ENCODE measurements at places on chromosomes 1 and 21.

GRCh38 chr1:37718901-37719571 is 26.7 kb downstream of the CDCA8 start:
- no peak for DNase-seq

GRCh38 chr1:1966071-1966740 is 37.4 kb downstream of the CFAP74 start:
- DNase-seq, result no peak

DNA sequence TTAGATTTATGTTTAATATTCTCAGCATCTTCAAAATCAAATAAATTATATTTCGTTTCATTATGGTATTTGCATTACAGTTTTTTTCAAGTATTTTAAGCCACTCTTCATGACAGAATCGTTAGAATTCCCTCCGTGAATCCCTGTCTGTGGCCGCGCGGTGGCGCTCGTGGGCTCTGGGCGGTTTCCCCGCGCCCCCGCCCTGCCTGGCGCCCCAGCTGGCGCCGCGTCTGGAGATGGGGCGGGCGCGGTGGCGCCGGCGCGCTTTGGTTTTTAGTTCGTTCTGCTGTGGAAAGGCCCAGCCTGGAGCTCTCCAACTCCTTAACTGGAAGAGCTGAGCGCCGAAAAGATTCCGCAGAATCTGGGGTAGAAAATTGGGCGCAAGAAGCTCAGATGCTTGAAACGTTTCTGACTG is 25.7 kb downstream of the PRMT2 start:
- no peak for DNase-seq

DNA sequence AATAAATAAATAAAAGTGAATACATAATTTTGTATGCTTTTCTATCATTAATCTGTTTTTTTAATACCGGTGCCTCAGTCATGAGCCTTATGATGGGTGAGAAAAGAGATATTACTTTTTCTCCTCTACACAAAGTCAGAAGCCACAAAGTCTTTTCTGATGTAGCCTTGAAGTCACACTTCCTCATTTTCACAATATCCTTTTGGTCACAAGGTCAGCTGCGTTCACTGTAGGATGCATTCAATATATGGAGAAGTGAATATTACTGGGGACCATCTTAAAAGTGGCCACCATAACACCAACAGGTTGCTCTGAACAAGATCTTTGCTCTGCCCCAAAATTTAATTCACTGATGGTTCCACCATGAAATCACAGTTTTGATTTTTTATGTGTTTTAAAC is 83.3 kb upstream of the TNR start:
- DNase-seq, result no peak

- no peak for DNase-seq
Measured at GRCh38 chr1:121445679-121446078, 260.9 kb downstream of the SRGAP2C start.

GRCh38 chr21:28632755-28633408 is 359.8 kb downstream of the LTN1 start:
- no peak for DNase-seq

- DNase-seq, result peak; percentile 7
Measured at GRCh38 chr1:22976461-22977243, 4.0 kb upstream of the LACTBL1 start.

- no peak for DNase-seq
Measured at GRCh38 chr1:230542681-230543080, 99.6 kb upstream of the COG2 start.

GRCh38 chr21:29182691-29183092 is 52.2 kb downstream of the MAP3K7CL start:
- DNase-seq, result no peak

DNA sequence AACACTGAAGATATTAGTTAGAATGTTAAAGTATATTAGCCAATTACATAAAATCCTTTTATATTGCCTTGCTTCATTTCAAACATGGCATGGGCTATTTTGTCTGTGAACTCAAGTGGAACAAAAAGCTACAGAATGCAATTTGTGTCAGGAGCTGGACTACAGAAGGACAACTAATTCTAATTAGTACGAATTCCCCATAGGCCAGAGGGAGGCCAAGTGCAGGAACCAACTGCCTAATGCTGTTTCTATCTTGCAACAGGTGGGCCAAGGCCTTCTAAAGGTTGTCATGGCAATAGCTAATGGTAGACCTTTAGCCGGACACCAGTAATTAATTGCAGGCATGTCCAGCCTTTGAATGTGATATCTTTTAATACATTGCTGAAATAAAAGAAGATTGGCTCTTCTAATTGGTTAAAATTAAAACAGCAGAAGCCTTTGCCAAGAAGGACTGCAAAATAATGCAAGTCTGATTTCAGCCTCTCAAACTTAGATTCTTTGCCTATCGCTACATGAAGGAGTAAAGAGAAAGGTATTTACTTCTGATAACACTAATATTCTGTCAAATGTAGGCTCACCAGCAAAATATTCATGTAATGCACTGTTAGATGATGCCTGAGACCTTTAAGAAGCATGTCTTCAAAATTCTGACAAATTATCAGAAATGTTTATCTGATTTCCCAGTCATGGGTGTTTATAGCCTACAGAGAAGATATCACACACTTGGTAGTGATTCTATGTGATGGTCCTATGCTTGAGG is 232.1 kb downstream of the LMO4 start:
- no peak for DNase-seq

- DNase-seq, result no peak
Measured at GRCh38 chr21:34684174-34684876, 15.5 kb downstream of the CLIC6 start.

DNA sequence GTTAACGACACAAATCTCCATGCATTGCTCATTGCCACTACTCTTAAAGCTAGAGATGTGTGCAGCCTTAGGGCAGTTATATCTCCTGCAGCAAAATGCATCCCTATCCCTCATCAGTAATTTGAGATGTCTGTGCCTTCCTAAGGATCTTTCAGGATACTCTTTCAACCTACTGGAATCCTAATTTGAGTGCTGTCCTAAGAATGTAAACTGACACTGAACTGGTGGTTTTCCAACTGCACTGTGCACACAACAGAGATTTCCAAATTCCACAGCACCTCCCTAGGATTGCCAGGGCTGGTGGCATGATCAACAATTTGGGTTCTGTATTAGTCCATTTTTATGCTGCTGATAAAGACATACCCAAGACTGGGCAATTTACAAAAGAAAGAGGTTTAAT is 193.9 kb downstream of the LTN1 start:
- DNase-seq, result no peak

DNA sequence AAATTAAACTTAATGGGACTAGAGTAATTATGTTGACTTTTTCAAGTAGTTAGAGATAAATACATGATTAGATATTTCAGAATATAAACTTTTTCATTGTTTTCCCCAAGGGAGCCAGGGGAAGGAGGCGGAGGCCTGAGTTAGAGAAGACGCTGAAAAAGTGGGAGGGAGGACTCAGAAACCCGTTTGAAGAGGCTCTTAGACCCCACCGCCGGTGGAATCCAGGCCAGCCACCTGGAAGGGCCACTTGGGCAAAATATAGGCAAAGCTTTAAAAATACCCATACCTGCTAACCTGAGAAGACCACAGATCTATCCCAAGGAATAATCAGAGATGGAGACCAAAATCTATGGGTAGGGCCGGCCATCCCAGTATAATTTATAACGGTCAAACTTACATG is 242.6 kb downstream of the PTPRU start:
- DNase-seq, result no peak

GRCh38 chr1:23799570-23800399 is 769 bp downstream of the GALE start:
- DNase-seq, result no peak

DNA sequence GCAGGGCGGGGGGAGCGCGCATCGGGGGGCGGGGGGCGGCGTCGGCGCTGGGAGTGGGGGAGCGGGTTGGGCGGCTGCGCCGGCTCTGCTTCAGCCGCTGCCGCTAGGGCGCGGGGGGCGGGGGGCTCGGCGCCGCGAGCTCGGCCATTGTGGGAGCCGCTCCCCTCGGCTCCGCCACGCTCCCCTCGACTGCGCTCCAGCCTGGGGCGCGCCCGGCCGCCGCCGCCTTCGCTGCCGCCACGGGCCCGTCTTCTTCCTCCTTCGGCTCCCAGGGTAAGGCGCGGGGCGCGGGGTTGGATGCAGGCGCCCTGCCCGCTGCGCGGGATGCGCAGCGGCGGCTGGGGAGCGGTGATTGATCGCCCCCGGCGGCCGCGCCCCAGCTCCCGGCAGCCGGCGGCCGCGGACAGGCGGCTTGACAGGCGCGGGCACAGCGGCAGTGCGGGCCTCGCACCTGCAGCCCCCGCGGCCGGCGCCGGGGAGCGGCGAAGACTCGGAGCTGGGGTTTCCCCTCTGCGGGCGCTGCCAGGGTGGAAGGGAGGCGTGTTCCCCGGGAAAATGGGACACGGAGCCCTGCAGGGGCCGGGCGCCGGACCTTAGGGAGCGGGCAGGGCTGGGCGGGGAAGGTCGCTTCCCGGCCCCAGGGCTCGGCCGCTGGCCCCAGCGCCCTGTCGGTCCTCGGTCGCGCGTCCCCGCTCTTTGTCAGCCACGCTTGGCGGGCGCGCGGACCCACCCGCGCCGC is 55.3 kb downstream of the NDUFS5 start:
- DNase-seq, result no peak

GRCh38 chr1:208942394-208943130 is 641.0 kb upstream of the CAMK1G start:
- no peak for DNase-seq

DNA sequence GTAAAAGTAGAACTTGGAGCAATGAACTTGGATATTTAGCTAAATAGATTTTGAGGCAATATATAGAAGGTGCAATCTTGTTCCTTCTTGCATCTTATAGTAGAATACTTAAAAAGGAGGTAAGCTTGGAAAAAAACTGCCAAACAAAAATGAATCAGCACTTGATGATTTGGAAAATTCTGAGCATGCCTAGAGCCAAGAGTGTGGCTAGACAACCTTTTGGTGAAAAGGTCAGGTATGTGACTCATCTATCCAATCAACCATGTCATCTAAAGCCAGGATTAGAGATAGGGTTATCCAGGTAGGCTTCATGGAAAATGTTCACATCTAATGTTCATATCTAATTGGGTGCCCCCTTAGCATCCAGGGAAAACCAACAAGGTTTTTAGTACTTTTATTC is 515.0 kb downstream of the COL11A1 start:
- no peak for DNase-seq

- DNase-seq, result peak; percentile 35
Measured at GRCh38 chr1:15950302-15950701, 25.6 kb downstream of the ZBTB17 start.

DNA sequence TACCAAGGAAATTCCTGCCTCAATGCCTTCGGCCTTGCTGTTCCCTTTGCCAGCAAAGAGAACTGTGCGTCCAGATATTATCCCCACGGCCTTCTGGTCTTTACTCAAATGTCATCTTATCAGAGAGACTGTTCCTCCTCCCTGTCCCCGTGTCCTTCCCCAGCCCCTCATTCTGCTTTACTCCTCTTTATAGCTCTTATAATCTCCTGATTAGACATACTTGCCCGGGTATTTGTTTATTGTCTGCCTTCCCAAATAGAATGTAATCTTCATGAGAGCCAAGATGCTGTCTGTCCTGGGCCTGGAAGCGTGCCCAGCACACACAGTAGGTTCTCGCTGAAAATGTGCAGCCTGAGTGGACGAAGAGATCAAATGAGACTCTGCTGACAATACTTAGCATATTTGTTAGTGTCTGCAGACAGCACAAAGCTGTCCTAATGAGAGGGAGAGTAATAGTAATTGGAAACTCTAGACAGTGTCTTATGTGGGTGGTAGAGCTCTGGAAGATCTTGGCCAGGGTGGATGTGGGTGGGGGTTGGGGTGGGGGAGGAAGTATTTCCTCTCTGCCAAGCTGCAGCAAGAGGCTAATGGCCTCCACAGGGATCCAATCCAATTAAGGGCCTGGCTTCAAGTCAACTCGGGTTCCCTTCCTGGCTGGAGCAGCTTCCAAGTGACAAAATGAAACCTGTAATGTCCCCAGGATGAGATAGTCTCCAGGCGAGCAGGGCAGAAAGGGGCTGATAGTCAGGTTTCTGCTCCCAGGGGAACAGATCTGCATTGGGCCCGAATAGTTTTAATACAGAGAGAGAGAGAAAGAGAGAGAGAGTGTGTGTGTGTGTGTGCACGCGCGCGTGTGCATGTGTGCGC is 9.5 kb upstream of the CLIC4 start:
- DNase-seq, result no peak

DNA sequence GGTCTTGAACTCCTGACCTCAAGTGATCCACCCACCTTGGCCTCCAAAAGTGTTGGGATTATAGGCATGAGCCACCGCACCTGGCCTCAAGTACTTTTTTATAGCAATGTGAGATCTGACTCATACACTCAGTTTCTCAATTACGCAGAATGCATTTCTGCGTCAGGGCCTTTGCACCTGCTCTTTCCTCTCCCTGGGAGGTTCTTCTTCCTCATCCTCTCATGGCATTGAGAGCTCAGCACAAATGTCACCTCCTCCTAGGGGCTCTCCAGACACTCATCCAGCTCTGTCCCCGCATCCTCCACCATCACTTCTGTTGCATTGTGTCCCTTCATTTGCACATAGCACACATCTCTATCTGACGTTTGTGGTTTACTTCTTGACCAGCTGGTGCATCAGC is 418.8 kb downstream of the PTPRU start:
- no peak for DNase-seq

DNA sequence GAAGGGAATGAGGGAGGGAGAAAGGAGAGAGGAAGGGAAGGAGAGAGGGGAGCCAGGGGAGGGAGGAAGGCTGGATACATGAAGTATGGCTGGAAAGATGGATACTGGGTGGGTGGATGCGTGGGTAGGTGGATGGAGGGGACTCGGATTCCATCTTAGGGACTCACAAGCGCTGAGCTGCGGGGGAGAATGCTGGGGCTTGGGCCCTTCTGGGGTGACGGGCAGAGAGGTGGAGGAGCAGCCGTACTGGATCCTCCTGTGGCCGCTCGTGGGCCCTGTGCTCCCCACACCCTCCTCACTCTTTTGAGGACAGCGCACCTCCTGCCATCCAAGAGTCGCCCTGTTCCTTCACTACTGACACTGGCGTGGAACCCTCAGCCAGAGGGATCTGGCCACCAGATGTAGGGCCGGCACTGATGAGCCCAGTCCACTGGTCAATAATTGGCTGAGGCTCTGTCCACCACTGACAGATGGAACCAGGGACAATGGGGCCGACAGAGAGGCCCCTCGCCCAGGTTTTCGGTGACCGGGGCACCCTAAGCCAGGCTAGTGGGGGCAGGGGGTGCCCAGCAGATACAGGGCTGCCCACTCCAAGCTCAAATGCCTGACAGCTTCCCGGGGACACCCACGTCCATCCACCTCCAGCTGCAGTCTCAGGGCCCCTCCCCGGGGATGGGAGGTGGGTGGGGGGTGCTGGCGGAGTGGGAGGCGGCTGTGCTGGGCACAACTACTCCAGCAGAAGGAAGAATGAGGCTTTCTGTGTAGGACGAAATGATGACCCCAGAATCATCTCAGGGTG is 4.4 kb upstream of the ACTRT2 start:
- no peak for DNase-seq

GRCh38 chr21:43726686-43727518 is 8.0 kb downstream of the PDXK start:
- no peak for DNase-seq

- DNase-seq, result no peak
Measured at GRCh38 chr21:27001526-27001925, 34.6 kb upstream of the ADAMTS5 start.
